ENCODE measurements at places on chromosomes 5 and 9.

DNA sequence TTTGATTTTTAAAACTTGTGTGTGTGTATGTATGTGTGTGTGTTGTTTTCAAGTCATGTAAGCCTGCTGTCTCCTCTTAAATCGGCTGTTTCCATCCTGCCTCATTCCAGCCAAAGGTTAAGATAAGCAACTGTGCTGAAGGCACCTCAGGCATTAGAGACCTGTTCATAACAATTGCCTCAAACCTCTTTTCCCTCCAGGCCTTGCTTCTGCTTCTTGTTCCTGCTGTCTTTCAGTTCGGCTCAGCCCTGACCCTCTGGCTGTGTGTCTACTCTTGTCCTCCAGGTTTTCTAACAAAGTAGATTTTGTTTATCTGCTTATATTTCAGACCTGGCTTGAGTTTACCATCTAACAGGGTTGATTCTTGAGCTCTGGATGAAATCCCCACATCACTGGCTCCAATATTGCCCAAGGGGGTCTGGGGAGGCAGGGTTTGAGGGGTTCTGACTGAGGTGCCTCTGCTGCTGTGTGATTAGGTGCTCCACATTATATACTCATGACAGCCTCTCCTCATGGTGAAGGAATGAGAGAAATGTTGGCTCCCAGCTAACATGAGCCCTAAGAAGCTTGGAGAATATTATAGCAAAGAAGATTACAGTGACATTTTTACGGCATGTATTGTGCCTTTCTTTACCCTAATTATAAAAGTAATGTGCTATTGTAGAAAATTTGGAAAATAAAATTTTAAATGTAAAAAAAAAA, 229.7 kb upstream of the PIK3R1 start:
- DNase-seq, result no peak

GRCh38 chr9:126851286-126851880, 9.1 kb upstream of the ZBTB34 start:
- DNase-seq, result no peak

- no peak for DNase-seq
Observed at GRCh38 chr9:135415586-135415985, 64.0 kb upstream of the PPP1R26 start.

DNA sequence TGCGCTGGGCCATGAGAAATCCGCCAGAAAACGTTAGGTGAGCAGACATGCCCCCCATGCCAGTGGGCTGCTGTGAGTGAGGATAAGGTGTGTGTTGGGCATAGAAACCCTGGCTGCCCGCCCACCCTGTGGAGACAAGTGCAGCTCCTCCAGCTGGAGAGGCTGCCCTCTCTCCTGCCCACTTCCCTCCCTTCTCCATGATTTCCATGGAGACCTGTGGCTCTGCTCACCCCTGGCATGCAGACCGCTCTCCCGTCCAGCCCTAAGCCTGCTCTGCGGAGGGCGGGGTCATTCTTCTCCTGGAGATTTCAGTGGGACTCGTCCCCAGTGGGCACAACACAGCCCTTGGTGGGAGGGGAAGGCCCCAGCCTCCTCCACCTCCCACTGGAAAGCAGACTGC, 133.0 kb upstream of the FAM120A start:
- DNase-seq, result no peak

DNA sequence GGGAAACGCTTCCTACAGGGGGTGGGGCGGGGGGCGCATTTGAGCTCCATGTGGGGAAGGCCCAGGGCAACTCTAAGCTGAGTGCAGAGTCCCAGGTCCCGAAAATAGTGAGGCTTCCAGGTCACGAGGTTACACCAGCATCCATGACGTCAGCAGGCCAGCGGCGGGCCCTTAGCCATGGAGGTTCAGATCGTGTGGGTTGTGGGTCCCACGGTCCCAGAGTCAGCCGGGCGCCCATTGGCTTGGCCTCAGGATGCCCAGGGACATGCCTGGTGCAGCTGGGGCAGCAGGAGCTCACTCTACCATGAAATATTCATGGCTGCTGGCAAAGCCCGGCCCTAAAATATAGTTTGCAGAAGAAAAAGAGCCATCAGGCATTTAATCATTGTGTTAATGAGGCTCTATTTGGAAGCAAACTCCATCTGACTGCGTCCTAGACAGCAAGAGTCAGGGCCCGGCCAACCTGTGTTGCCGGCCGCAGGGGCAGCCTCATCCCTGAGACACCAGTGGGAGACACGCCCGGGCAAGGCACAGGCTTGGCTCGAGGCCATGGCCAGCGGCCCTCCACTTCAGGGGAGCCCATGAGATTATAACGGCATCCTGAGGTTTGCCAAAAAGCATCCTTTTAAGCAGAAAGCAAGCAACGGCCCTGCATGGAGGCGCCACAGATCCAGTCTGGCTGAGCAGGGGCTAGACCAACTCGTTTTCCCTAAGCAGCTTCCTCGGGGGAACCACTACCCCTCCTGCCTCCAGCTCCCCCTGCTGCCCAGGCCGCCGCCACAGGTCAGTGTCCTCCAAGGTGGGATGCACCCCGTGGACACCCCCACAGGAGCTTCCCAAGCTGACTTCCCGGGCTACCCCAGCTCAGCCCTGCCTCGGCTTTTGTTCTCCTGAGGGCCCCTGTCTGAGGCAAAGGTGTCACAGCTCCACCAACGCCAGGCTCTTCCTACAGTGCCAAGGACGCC, 108.9 kb upstream of the PPP1R26 start:
- no peak for DNase-seq

All from stimulated activated CD4-positive, alpha-beta T cell treated with anti-CD3 and anti-CD28 coated beads, Interleukin-4, amount 100 ng/mL, for 1 hour (primary cell).